ENCODE measurements at places on chromosomes 1 and 21.
A peak's percentile ranks its signal among the peaks of the same experiment; 100 is the strongest.

GRCh38 chr1:47231301-47232186, 481 bp downstream of the TAL1 start:
- DNase-seq, result peak; percentile 12

DNA sequence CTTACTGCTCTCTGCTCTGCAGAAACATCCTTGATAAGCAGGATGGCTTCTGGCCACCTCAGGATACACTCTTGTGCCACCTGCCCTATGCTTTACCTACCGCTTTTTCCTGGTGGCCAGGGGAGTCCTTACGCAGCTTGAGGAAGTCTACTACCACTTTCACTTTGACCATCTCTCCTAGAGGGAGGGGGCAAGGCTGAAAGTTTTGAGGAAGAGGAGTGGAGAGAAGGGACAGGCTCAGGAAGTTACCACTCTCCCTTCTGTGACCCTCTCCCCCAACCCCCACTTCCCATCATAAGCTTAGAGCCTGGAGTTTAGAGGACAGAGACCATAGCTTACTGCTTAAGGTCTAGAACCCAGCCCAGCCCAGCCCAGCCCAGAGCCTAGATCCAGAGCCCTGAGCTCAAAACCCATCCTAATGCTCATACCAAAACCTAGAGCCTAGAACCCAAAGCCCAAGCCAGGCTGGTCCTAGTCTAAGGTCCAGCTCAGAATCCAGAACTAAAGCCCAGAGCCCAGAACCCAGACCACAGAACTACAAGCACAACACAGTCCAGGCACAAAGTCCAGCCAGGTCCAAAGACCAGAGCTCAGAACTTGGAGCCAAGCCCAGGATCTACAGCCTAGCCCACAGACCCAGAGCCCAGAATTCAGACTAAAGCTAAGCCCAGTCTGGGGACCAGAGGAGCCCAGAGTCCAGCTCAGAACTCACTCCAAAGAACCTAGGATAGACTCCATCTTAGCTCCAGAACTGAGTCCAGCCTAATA, 18.0 kb upstream of the MFSD2A start:
- no peak for DNase-seq

DNA sequence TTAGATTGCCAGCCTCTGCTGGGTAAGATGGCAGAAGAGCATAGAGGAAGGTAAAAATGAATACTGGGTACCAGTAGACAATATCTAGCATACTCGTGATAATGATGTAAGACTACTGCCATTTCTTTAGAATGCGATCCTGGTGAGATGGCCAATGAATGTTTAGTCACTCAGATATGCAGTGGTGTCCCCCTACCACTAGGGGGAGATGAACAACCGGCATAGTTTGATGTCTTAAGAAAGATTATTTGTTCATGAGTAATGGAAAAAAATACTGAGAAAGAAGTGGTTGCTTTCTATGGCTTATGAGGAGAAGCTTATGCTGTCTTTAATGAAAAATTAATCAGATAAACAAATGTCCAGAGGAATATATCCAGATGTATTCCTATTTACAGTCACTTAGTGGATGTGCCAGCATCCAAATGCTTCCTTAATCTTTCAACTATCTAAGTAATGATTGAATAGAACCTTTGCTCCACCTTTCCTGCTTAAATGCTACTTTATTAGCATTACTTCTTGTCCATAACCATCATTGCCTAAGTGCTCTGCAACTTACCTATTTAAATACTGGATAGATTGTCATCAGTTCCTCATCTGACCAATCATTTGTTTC, 256.6 kb downstream of the ST6GALNAC3 start:
- peak; percentile 51 for DNase-seq

GRCh38 chr1:41648230-41648629, 163.7 kb upstream of the EDN2 start:
- DNase-seq, result no peak

GRCh38 chr1:205249651-205250050, 21.9 kb downstream of the TMCC2 start:
- no peak for DNase-seq

GRCh38 chr1:214977110-214977509, 105.4 kb upstream of the KCNK2 start:
- DNase-seq, result no peak

GRCh38 chr1:89602871-89603404, 30.0 kb upstream of the LRRC8C start:
- peak; percentile 39 for DNase-seq

GRCh38 chr1:33307494-33307864, 13.4 kb downstream of the A3GALT2 start:
- no peak for DNase-seq

DNA sequence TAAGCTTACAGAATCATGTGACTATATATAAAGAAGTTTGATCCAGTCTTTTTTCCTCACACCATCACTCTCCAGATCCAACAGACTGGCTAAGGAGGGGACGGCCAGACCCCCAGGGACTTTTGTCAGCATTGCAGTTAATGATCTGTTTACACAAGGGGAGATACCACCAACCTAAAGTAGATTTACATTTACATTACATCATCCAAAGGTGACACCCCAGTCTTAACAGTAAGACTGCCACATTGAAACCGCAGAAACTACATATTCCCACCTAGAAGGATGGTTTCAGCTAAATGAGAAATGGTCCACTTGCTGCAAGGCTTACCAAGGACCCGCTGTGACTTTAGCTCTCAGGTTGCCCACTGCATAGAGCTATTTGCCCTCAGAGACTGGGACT, 3.4 kb downstream of the RCAN1 start:
- DNase-seq, result no peak

All from stimulated activated CD4-positive, alpha-beta T cell treated with anti-CD3 and anti-CD28 coated beads, Interleukin-1b, Interleukin-23, amount 100 ng/mL, for 48 hours (primary cell).